ENCODE measurements at places on chromosomes 16 and 17. TPM values are rescaled to one million over a fixed set of nuclear protein-coding genes. Genes with fewer than 3 reads are reported as not detected.

GRCh38 chr17:57534863-57535248 lies 210.2 kb downstream of the CCDC182 start:
- no peak for DNase-seq
- H3K27me3 ChIP-seq, result no peaks in the 10 kb centered on the region
- H3K36me3 ChIP-seq, result no peaks in the 10 kb centered on the region
- H3K4me3 ChIP-seq, result no peak overlapping the region
- no peak overlapping the region for H3K27ac ChIP-seq
- no peaks in the 10 kb centered on the region for H3K4me1 ChIP-seq

GRCh38 chr17:5410594-5411272 lies 8.7 kb downstream of the NUP88 start:
- H3K4me1 ChIP-seq, result peaks cover 13% of the 10 kb centered on the region
- no peak overlapping the region for H3K4me3 ChIP-seq
- no peak for DNase-seq
- H3K27me3 ChIP-seq, result no peaks in the 10 kb centered on the region

NGFR gene
- 3.1 TPM for polyA plus RNA-seq

GRCh38 chr17:12519956-12520594 lies 145.6 kb upstream of the MYOCD start:
- H3K27ac ChIP-seq, result no peak overlapping the region
- H3K4me1 ChIP-seq, result no peaks in the 10 kb centered on the region
- no peak overlapping the region for H3K4me3 ChIP-seq
- DNase-seq, result no peak
- H3K27me3 ChIP-seq, result no peaks in the 10 kb centered on the region

- no peaks in the 10 kb centered on the region for H3K36me3 ChIP-seq
- no peak overlapping the region for H3K27ac ChIP-seq
- H3K4me1 ChIP-seq, result no peaks in the 10 kb centered on the region
- H3K27me3 ChIP-seq, result no peaks in the 10 kb centered on the region
- DNase-seq, result no peak
Measured at GRCh38 chr16:1816396-1817275, 10.0 kb downstream of the HAGH start.
